ENCODE measurements at places on chromosomes 1 and 21. TPM values are rescaled to one million over a fixed set of nuclear protein-coding genes. Genes with fewer than 3 reads are reported as not detected.

GRCh38 chr21:45391743-45392572 lies 13.0 kb upstream of the COL18A1 start:
- ATAC-seq = no peak

- ATAC-seq = peak; percentile 89
Observed at GRCh38 chr1:207815913-207816291, 64.0 kb downstream of the CD46 start.

The MNDA gene
- total RNA-seq = not detected

GRCh38 chr1:153805886-153806719 lies 30.9 kb downstream of the SLC27A3 start:
- ATAC-seq = peak; percentile 34

The NVL gene
- total RNA-seq = 19.9 TPM

- no peak for ATAC-seq
Observed at GRCh38 chr21:19321688-19322087, 918.1 kb upstream of the TMPRSS15 start.

- no peak for ATAC-seq
Observed at GRCh38 chr1:76186554-76187170, 112.1 kb downstream of the ST6GALNAC3 start.

GRCh38 chr1:30770150-30770549 lies 12.6 kb upstream of the LAPTM5 start:
- ATAC-seq = no peak

GRCh38 chr1:100606438-100606837 lies 68.5 kb downstream of the GPR88 start:
- no peak for ATAC-seq

The CD1D gene
- not detected for total RNA-seq

The SIM2 gene
- total RNA-seq = 4.2 TPM

GRCh38 chr1:175470078-175470477 lies 273.3 kb downstream of the TNR start:
- ATAC-seq = no peak

DNA sequence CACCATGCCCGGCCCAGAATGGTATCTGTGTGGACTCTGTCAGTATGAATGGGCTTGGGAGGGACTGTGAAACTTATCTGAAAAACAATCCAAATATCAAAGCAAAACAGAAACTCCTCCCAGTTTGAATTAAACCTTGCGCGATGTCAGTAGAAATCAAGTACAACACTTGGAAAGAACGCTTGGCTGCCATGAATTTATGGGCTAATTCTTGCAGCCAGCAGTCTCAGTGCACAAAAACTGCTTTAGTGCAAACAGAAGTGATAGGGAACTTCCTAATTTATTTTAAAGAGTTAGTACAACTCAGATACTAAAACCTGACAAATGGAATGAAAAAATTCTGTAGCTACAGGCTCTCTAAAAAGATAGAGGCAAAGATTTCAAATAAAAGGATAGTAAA lies 8.5 kb downstream of the CLCA1 start:
- no peak for ATAC-seq

The KIF14 gene
- 24.4 TPM for total RNA-seq

GRCh38 chr1:41314376-41315145 lies 46.7 kb upstream of the FOXO6 start:
- no peak for ATAC-seq

GRCh38 chr1:186636786-186637185 lies 43.4 kb downstream of the PTGS2 start:
- no peak for ATAC-seq

DNA sequence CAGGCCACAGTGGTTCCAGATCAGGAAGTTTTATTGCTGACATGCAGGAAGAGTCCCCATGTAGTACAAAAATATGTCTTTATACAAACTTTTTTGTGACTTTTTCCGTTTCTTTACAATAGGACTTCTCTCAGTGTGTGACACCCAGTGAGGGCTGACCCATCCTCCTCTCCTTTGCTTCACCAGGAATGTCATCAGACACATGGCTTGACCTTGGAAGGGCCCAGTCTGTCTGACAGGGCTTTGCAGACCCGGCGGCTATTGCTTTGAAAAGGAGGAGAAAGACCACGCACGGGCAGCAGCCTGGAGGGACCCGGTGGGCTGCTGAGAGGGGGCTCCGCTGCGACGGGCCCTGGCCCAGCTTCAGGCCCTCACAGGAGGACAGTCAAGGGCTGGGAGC lies 16.2 kb upstream of the EVA1B start:
- ATAC-seq = no peak

The BCL2L15 gene
- 0.99 TPM for total RNA-seq

DNA sequence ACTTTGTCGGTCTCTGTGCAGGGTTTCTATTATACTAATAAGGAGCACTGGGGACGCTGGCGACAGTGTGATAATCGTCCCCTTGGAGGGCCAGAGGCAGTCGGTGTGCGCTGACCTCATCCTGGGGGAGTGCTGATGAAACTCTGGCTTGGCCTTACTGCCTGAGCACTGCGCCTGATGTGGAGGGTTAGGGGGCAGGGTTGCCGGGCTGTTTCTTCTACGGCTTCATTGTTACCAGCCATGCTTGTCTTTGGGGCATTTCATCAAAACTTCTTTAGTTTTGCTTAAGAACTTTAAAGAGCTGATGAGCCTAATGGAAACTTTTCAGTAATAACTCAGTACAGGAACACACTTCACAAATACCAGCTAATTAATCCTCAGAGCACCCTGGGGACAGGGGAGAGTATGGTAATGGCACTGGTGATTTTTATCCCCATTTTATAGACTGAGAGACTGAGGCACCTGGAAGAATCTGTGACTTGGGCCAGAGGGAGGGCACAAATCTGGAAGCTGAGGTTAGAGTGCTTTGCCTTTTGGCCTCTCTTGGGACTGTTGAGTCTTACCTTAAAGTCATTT lies 81.8 kb downstream of the PEX14 start:
- no peak for ATAC-seq

DNA sequence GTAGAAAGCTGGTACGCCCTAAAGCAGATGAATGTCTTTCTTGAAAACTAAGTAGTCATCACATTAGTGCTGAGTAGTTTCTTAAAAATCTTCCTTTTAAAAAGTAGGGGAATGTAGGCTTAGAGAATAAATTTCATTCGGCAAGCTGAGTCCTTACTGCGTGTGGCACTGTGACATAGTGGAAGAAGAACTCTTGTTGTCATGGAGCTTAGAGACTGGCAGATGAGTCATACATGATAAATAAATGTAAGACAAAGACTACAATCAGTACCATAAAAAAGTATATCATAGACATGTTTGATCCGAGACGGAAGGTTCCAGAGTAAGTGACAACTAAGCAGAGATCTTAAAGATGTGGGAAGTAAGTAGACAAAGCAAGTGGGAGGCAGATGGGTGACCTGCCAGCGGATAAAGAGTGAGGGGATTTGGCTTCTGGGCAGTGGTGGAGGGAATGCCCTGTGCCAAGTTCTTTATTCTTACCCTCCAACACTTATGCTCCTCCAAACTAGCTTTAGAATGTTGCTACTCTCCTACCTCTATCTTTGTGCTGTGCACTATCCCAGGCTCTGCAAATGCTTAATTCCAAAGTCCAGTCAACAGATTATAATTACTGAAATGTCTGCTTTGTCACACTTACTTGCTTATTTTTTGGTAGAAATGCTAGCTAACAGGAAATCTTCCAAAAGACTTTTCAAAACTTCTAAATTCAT lies 608.5 kb upstream of the USP24 start:
- no peak for ATAC-seq

GRCh38 chr1:68808351-68808750 lies 311.5 kb upstream of the DEPDC1 start:
- ATAC-seq = no peak

DNA sequence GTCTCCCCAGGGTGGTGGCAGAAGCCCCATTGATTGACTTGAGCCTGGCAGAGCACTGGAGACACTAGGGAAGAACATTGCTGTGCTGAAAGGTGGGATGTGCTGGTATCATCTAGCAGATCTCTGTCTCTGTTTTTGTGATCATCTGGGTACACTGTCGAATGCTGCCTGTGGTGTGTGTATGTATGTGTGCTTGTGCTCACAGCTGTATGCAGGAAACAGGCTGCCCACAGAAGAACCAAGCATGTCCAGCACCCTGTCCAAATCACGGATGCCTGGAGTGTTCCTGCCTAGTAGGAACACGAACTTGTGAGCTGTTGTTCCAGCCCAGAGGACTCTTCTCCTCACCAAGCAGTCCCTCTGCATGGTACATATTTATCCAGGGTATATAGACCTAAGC lies 1.5 kb downstream of the BRINP2 start:
- ATAC-seq = no peak

DNA sequence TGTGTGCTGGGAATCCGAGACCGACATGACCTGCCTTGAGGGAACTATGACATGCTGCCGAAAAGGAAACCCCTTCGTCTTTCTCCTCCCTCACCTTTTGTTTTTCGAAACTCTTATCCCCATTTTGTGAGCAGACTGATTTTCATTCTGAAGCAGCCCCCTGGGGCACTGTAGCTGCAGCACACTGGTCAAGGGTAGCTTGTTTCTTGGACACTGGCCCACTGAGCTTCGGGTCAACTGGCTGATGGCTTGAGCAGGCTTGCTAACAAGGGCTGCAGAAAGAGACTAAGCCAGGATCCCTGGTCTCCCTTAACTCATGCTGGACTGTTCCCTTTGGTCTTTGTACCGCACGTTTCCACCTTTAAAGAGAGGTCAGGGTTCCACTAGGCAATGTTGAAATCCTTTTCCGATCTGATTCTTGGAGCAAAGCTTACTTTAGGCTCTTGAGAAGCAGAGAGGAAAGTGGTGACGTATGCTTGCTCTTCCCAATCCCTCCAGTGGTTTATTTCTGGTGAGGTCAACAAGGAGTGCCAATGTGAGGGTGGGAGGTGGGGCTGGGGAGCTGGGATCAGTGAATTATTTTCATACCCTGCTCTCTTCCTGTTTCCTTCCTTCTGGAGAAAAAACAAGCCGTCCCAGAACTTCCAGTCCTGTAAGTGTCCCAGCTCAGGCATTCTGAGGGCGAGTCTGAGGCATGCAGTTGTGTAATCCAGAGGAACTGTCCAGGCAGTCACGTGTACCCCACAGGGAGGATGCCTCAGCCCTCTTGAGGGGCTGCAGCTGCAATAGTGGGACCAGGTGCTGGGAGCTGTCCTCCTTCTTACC lies 7.6 kb downstream of the CYP4B1 start:
- no peak for ATAC-seq

The MX2 gene
- 59.1 TPM for total RNA-seq

GRCh38 chr21:40646651-40647050 lies 200.3 kb downstream of the DSCAM start:
- no peak for ATAC-seq

The PKLR gene
- total RNA-seq = not detected

The ADAMTSL4 gene
- 0.37 TPM for total RNA-seq

The PPIAL4G gene
- total RNA-seq = 0.40 TPM

The GPATCH3 gene
- total RNA-seq = 9.4 TPM

DNA sequence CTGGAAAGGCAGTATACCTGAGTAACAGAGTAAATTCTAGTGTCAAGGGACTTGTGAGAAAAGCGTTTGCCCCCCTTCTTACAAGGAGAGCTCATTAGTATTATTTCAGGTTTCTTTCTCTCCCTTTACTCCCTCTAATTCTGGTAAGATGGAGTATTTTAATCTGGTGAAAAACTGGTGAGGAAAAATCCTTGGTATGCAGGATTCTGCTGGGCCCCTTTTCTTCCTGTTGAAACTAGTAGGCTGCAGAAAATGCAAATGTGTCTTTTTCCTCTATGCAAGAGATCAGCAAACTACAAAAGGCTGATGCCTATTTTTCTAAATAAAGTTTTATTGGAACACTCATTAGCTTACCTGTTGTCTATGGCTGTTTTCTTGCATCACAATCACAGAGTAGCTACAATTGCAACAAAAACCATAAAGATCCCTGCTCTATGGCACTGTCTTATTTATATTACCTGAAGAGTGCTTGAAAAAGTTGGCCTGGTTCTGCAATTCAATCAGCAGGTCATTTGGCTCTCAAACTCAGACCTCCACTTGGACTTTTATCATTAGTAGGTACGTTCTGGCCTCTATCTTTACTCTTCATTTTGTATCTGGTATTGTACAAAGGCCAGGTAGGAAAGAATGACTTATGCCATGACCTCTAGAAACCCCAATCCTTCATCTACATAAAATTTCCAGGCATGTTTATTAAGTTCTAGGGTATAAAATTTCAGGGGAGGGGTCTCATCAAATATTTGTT lies 109.6 kb downstream of the AKT3 start:
- no peak for ATAC-seq

DNA sequence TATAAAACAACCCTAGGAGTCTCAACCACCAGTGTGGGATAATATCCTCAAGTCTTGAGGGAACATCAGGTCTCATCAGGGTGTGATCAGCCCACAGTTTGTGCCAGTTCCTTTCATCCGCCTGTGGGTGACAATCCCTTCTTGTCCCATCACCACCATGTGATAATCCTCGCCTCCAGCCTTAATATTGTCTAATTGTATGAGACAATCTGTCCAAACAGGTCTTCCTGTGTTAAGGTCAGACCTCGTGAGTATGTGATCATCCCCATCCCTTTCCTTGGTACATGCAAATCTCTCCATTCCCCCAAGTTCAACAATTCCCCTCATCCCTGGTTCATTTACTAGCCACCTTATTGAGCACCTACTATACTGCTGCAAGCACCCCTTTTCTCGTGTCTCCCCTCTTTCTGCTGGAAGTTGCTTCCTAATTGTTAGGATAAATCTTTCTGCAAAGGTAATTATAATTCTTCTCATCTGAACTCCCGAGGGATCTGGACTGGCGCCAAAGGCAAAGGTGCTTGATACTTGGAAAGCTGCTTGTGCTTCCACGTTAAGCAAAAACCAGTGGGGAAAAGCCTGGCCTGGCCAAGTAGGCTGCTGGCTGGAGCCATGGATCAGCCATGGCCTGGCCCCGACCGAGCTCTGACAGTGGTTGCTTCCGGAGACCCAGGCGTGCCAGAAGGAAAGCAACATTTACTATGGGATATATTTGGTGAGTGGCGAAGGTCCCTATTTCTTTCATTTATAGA lies 92.5 kb downstream of the RNF220 start:
- no peak for ATAC-seq

The TARBP1 gene
- total RNA-seq = 20.7 TPM

- no peak for ATAC-seq
Observed at GRCh38 chr1:10339815-10340214, 59.0 kb upstream of the PGD start.

Measured in activated T-helper 17 cell treated with anti-CD3 and anti-CD28 coated beads, Interleukin-2, amount 50 U/mL, for 72 hours (primary cell).